Stimulated activated memory B cell treated with anti-CD40 and anti-IgM and Interleukin-4, amounts not matched to agents 10 μg/mL and 1 μg/mL and 100 μg/mL, for 72 hours (primary cell): ENCODE measurements at places on chromosomes 1 and 21.

GRCh38 chr1:248194117-248194516 is 2.9 kb upstream of the OR2M3 start:
- no peaks in the 10 kb centered on the region for H3K4me1 ChIP-seq
- no peak overlapping the region for H3K4me3 ChIP-seq
- ATAC-seq, result no peak
- no peaks in the 10 kb centered on the region for H3K36me3 ChIP-seq
- H3K27me3 ChIP-seq, result no peaks in the 10 kb centered on the region
- no peak overlapping the region for H3K27ac ChIP-seq

- H3K27me3 ChIP-seq, result peaks cover 63% of the 10 kb centered on the region
- no peaks in the 10 kb centered on the region for H3K36me3 ChIP-seq
- ATAC-seq, result no peak
- H3K4me3 ChIP-seq, result no peak overlapping the region
These were observed 49.0 kb upstream of the TSPAN2 start for GRCh38 chr1:115138271-115138670.

GRCh38 chr1:220219136-220219442 is 53.2 kb downstream of the RAB3GAP2 start:
- no peak overlapping the region for H3K4me3 ChIP-seq
- peak overlapping the region; percentile 92 for H3K27ac ChIP-seq
- peaks cover 5% of the 10 kb centered on the region for H3K36me3 ChIP-seq
- peaks cover 46% of the 10 kb centered on the region for H3K4me1 ChIP-seq

GRCh38 chr1:104801344-104801743 is 1051.6 kb downstream of the AMY1C start:
- no peaks in the 10 kb centered on the region for H3K4me1 ChIP-seq
- no peak overlapping the region for H3K4me3 ChIP-seq
- no peaks in the 10 kb centered on the region for H3K36me3 ChIP-seq
- ATAC-seq, result no peak
